Thyroid gland (tissue), 4 donors: ENCODE measurements at places on chromosomes 12 and 14. TPM values are rescaled to one million over a fixed set of nuclear protein-coding genes. Genes with fewer than 3 reads are reported as not detected.

DNA sequence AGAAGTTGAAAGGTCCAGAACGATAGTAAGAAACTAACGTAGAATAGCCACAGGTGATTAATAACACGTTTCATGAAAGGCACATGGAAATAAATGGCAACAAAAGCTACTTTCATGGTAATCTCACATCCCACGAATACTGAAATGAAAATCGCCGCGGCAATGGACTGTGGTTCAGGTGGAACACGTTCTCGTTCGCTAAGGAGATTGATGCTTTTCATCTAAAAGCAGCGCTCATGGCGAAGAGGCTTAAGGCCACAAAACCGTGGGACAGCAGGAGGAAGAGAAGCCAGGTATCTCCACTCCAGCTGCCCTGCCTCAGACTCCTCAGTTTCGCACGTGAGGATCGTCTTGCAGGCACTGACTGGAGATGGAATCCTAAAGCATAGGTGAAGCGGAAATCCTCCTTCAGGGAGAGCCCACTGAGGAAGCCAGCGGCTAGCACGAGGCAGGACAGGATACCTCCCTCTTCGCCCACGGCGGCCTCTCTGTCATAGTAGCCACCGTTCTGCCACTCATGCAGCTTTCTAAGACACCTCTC, 696 bp upstream of the GPHN start:
- DNase-seq = no peak

CCNT1 gene
- total RNA-seq = 24.0 TPM

CTDSP2 gene
- total RNA-seq = 190 TPM

GRCh38 chr14:23667134-23667533, 31.0 kb downstream of the DHRS2 start:
- DNase-seq = no peak

DNA sequence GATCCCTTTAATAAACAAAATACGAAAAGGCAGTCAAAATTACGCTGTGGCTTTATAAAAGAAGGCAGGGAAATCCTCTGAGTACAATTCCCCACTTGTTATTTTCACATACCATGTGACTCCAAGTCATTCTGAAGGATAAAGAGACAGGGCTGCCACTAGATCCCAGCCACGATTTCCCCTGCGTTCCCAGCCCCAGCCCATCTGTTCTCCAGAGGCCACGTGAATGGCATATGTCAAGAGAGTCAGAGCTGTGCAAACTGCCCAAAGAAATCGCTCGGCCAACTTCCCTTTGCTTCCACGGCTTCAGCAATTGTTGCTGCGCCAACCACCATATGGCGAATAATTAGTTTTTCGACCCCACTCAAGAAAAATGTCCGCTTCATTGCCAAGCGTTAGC, 161.3 kb downstream of the C12orf42 start:
- DNase-seq = no peak

NUMB gene
- 97.0 TPM for total RNA-seq

- DNase-seq = no peak
These were observed 13.5 kb upstream of the DCP1B start for GRCh38 chr12:2017546-2018337.

GRCh38 chr14:70655110-70655826, 13.6 kb downstream of the TTC9 start:
- peak; percentile 13 for DNase-seq
